ENCODE measurements at places on chromosomes 5 and 9.

DNA sequence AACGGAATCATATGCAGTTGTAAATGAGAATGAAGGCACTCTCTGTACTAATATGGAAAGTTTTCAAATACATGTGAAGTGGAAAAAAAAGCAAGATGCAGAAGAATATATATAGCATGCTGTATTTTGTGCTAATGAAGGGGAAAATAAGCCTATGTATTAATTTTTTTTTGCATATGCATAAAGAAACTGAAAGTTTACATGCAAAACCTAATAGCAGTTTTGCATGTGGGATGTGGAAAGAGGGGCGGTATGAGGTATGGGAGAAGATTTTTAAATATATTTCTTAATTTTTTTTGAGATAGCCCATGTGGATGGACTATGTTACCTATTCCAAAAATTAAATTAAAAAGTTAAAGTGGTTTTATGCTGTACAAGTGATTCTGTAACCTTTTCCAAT is 83.7 kb upstream of the IL12B start:
- DNase-seq: no peak

GRCh38 chr5:75753182-75753581 is 35.9 kb upstream of the POC5 start:
- no peak for DNase-seq

GRCh38 chr9:131001990-131002389 is 7.0 kb upstream of the LAMC3 start:
- no peak for DNase-seq

GRCh38 chr5:141926434-141926833 is 2.8 kb downstream of the DELE1 start:
- no peak for DNase-seq

GRCh38 chr5:97119007-97119390 is 23.4 kb downstream of the LIX1 start:
- DNase-seq: no peak

GRCh38 chr5:156036640-156037039 is 290.3 kb upstream of the SGCD start:
- no peak for DNase-seq

DNA sequence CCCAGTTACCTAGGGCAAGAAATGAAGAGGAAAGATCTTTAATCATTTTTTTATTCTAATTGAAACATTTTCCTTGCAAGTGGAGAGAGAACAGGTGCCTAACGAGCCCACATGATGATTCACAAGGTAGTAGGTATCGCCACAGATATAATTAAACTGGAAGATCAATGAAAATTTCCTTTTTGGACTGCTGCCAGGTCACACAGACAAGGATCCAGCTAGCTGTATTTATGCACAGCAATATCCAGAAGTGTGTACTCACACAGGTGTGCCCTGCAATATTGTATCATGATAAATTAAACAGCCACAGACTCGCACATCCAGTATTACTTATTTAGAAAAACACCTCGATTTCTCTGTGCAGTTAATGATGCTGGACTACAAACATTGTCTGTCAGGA is 294.0 kb upstream of the SMARCA2 start:
- no peak for DNase-seq

DNA sequence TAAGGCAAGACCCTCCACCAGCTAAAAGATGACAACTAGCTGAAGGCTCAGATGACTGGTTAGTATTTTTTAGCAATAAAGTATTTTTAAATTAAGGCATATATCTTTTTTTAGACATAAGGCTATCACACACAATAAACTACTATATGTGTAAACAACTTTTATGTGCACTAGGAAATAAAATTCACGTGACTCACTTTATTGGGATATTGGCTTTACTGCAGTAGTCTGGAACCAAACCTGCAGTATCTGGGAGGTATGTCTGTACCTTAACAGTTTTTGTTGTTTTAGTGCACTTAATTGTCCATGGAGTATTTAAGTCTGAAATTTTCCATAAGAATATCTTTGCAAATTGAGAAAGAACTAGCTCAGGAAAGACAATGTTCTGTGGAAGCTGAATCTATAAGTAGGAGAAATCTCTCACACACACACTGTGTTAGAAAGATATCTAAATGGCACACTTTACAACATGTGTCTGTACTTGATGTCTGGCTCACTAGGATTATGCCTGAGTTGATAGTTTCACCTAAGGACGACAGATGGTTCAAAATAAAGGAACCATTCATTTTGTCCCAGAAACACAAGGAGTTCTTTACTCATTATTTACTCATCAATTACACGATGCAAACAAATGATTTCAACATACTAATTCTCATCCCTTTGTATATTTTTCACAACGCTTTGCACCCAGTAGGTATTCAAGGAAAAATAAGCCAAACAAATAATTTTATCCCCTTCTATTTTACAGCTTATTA is 4.6 kb downstream of the RAPGEF6 start:
- no peak for DNase-seq

DNA sequence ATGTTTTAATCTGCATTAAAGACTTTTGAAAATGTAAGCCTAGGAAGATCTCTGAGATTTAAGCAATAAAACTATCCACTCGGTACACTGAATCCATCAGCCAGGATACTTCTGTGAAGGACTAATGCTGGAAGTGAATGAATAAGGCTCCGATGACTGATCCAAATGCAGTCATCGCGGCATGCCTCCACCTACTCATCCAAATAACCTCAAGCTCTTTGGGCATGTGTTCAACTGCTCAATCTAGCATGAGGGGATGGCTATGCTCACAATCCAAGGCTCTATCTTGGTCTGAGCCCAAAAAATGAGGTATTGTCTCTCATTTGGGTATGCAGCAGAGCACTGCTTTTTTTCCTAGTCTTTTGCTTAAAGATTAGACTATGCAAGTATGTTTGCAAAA is 19.2 kb downstream of the MARCHF3 start:
- no peak for DNase-seq

DNA sequence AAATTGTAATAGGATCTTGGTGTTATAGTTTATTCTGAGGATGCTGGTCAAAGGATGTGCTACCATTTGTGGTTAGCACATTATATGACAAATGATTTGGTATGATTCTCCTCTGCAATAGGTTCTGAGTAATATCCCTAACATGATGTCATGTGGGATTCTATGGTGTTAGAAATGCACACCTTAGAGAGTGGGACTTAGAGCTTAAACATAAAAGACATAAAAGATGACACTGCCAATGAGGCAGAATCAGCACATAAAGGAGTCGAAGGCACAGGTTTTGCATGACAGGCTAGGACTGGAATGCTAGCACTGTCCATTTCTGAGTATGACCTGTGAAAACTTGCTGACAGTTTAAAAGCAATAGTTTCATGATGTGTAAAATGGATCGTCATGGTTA is 100.4 kb downstream of the OSTF1 start:
- no peak for DNase-seq

GRCh38 chr9:88481933-88482332 is 53.0 kb upstream of the NXNL2 start:
- DNase-seq: no peak

DNA sequence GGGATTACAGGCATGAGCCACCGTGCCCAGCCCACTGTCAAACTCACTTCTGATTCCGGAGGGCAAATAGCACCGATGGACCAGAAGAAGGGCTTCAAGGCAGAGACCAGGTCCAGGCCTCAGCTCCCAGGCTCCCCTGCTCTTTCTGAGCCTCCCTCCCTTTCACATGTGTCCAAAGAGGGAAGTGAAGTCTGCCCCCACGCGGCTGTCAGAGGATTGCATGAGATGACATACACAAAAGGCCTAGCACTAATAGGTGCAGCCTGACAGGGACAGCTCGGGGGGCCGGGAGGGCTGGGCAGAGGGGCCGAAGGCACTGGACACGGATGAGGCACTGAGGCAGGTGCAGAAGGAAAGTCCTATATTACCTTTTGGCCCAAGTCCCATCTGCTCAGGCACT is 16.1 kb downstream of the FBP1 start:
- DNase-seq: no peak

GRCh38 chr5:137995077-137995748 is 37.7 kb downstream of the FAM13B start:
- no peak for DNase-seq

DNA sequence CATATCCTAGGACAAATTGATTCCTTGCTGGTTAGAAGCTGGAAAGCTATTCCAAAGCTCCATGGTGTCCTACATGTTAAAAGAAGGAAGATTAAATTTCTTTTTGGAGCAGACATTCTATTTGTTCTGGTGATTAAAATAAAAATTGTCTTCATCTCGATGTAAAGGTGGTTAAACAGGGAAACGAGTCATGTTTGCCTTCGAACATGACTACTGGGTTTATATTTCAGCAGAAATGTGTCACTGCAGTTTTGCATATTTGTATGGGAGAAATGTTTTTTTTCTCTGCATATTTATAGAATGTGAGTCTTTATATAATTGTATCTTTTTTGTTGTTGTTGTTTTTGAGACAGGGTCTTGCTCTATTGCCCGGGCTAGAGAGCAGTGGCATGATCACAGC is 36.4 kb downstream of the ADAMTS12 start:
- DNase-seq: no peak

DNA sequence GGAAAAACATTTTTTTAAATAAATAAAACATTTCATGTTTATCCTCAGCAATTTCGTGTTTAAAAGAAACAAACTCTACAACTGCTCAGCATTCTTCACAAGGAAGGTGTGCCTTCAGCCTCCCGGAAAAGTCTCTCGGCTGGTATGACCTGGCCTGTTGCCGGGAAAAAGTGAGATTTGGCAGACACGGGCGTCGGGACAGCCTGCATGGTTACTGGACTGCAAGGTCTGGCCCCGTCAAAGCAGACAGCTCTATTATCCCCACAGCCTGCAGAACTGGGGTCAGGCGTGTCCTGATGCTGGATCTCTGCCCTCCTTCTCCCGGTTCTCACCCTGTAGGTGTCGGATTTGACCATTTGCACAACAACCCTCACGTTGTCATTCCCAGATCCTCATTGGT is 120.3 kb upstream of the SPATA31C2 start:
- no peak for DNase-seq

- DNase-seq: no peak
Observed at GRCh38 chr5:162800301-162800700, 637.1 kb upstream of the CCNG1 start.

- DNase-seq: no peak
Observed at GRCh38 chr5:115271295-115272050, 8.8 kb upstream of the PGGT1B start.

DNA sequence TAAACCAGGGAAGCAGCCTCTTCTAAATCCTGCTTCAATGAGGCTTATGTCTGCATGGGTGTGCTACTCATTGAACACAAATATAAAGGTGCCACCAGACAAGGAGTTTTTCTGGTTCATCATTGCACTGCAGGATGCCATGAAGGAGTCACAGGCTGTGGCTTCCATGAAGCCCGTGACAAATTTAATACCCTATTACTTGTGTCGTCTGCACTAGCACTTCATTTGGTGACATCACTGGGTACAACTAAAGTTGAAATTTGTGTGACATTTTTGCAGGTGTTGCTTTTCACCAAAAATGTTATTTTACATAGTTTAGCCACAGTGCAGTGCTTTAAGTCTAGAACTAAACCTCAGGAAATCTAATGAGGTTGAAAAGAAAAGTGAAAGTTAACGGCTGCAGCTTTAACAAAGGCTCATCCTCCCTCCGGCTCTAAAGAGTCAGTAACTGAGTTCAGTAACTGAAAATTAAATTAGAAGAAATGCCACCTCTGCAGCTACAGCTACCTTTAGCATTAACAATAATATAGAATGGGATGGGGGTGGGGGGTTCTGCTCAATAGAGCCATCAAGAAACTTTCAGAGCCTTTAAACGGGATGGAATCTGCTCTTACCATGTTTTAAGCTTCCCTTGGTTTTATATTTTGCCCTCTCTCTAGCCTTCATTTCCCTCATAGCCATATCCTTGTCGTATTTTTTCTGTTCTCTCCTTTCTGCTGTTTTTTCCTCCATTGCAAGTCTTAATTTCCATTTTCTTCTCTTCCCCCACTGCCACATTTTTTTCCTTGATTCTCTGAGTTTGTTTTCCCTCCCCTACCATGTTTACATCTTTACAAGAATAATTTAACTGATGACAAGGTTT is 233.8 kb upstream of the TMEM161B start:
- DNase-seq: no peak

- no peak for DNase-seq
Observed at GRCh38 chr5:56356836-56357160, 123.7 kb upstream of the ANKRD55 start.

DNA sequence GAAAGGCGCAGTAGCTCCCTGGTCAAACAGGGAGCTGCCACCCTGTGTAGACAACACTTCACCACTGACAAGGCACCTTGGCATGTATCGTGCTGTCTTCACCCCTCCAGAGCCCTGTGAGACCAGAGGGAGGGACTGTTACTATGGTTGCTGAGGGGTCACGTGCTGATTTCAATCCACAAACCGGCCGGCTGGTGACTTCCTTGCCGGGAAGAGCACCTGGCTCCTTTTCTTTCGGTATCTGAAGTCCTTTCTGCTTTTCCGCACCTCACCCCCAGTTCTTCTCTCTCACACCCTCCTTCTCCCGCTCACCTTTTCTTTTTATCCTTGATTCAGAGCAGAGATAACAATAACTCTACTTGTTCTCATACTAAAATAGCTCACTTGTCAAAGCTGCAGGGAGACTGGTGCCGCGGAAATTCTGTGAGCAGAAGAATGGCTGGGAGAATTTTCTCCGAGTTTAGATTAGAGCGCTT is 327.2 kb downstream of the ZSWIM6 start:
- no peak for DNase-seq

- no peak for DNase-seq
Observed at GRCh38 chr9:91948101-91948596, 1.9 kb downstream of the ROR2 start.

GRCh38 chr5:103014983-103015382 is 105.0 kb downstream of the GIN1 start:
- DNase-seq: no peak

DNA sequence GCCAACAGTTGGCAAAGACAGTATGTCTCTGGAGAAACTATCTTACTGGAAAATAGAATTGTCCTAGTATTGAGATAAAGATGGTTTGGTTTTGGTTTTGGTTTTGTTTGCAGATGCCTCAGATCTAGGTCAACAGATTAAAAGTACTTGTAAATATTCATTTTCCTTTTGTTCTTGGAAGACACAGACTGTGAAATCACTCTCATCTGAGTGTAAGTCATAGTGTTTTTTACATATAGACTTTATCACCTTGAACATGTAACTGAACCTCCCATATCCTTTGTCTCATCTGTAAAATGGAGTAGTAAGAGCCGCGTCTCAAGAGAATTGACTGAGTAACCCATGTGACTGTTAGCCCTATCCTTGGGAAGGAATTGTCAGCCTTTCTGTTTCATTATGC is 34.3 kb downstream of the MAP3K1 start:
- DNase-seq: no peak

- no peak for DNase-seq
Observed at GRCh38 chr5:156121234-156121633, 205.7 kb upstream of the SGCD start.

DNA sequence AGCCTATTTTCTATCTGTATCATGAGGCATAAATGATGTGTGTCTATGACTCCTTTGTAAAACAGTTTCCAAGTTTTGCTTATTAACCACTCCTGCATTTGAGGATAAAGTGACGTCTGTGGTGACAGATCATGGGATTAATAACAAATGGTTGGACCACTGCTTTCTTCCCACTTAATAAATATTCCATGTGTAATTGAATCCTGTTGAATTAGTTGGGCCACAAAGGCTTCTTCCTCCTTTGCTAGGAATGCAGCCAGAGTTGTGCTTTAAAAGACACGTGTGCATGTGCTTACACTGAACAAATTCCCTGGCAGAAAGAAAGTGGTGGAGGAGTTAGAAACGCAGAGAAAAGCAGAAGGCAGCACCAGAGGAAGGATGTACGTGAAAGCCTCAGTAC is 150.2 kb downstream of the ACTBL2 start:
- DNase-seq: no peak
